Breast epithelium (tissue), 4 donors: ENCODE measurements at places on chromosomes 5 and 9. TPM values are rescaled to one million over a fixed set of nuclear protein-coding genes. Genes with fewer than 3 reads are reported as not detected.

DNA sequence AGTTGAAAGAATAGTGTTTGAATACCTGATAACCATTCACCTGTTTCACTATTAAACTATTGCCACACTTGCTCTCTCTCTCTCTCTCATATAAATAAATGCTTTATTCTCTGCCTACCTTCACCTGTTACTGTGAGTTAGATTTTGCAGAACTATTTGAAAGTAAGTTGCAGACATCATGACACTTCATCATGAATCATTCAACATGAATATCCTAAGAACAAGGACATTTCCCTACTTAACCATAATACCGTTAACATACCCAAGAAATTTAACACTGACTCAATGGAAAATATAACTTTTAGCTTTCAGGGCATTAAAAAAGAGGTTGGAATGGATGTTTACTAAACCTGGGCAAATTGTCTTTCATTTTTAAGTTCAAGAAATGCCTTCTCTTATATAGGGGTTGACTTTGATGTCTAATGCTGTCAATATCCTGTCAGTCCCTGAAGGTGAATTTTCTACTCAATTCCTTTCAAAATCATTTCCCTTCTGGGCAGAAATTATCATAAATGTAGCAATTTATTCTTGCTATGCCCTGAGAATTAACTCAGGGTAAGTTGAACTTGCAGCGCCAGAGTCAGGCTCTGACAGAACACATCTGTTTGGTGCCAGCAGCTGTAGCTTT, 582.6 kb upstream of the TLE4 start:
- H3K27me3 ChIP-seq = no peaks in the 10 kb centered on the region
- H3K4me3 ChIP-seq = no peak overlapping the region
- no peak for DNase-seq
- no peaks in the 10 kb centered on the region for H3K4me1 ChIP-seq

- H3K27me3 ChIP-seq = no peaks in the 10 kb centered on the region
- no peak overlapping the region for H3K4me3 ChIP-seq
- DNase-seq = no peak
- H3K27ac ChIP-seq = no peak overlapping the region
- H3K4me1 ChIP-seq = peaks cover 10% of the 10 kb centered on the region
- H3K36me3 ChIP-seq = no peaks in the 10 kb centered on the region
Measured at GRCh38 chr9:70085241-70085640, 41.6 kb downstream of the MAMDC2 start.

- H3K36me3 ChIP-seq = no peaks in the 10 kb centered on the region
- H3K27me3 ChIP-seq = no peaks in the 10 kb centered on the region
- H3K27ac ChIP-seq = peak overlapping the region; percentile 19
Measured at GRCh38 chr5:150065346-150065745, 21.0 kb downstream of the CSF1R start.

DNA sequence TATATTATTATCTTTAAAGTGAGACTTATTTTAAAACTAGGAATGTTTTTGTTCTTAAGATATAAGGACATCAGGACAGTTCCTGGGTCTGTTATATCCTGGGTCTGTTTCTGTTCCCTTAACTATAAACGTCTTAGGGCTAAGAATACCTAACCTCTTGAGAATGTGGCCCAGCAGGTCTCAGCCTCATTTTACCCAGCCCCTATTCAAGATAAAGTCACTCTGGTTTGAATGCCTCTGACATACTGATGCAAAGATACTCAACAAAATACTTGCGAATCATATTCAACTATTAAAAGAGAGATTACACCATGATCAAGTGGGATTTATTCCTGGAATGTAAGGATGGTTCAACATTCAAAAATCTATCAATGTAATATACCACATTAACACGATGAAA, 51.0 kb downstream of the STK10 start:
- no peak overlapping the region for H3K27ac ChIP-seq
- no peak for DNase-seq
- no peaks in the 10 kb centered on the region for H3K4me1 ChIP-seq
- no peaks in the 10 kb centered on the region for H3K36me3 ChIP-seq
- no peaks in the 10 kb centered on the region for H3K27me3 ChIP-seq

GRCh38 chr5:179294891-179295777, 50.1 kb downstream of the ADAMTS2 start:
- no peaks in the 10 kb centered on the region for H3K36me3 ChIP-seq
- H3K27me3 ChIP-seq = no peaks in the 10 kb centered on the region
- peak overlapping the region; percentile 19 for H3K27ac ChIP-seq
- no peak for DNase-seq

GRCh38 chr5:96807075-96807654, 580 bp downstream of the ERAP1 start:
- peak; percentile 58 for DNase-seq
- H3K4me3 ChIP-seq = peak overlapping the region; percentile 76
- no peaks in the 10 kb centered on the region for H3K4me1 ChIP-seq
- H3K27ac ChIP-seq = peak overlapping the region; percentile 98
- no peaks in the 10 kb centered on the region for H3K27me3 ChIP-seq
- no peaks in the 10 kb centered on the region for H3K36me3 ChIP-seq

- H3K4me1 ChIP-seq = no peaks in the 10 kb centered on the region
- no peak overlapping the region for H3K27ac ChIP-seq
- H3K36me3 ChIP-seq = no peaks in the 10 kb centered on the region
- no peaks in the 10 kb centered on the region for H3K27me3 ChIP-seq
Measured at GRCh38 chr9:75938946-75939345, 48.5 kb downstream of the PCSK5 start.

DNA sequence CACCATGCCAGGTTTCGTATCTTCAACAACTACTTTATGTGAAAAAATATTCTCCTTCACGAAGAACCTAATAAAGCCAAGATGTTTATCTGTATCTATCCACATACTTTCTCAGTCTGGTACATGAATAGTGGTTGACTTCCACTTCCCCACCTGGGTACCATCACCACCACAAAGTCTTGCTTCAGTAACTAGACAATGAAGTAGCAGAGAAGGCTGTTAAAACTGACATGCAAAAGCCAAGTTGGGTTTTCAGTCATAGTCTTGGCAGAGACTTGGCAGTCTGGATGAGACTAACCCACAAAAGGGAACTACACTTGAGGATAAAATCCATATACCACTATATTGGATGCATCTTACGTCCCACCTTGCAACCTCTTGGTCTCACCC, 5.0 kb downstream of the P4HA2 start:
- no peak overlapping the region for H3K4me3 ChIP-seq
- no peaks in the 10 kb centered on the region for H3K36me3 ChIP-seq
- H3K27me3 ChIP-seq = no peaks in the 10 kb centered on the region
- peaks cover 12% of the 10 kb centered on the region for H3K4me1 ChIP-seq
- no peak overlapping the region for H3K27ac ChIP-seq
- no peak for DNase-seq

DNA sequence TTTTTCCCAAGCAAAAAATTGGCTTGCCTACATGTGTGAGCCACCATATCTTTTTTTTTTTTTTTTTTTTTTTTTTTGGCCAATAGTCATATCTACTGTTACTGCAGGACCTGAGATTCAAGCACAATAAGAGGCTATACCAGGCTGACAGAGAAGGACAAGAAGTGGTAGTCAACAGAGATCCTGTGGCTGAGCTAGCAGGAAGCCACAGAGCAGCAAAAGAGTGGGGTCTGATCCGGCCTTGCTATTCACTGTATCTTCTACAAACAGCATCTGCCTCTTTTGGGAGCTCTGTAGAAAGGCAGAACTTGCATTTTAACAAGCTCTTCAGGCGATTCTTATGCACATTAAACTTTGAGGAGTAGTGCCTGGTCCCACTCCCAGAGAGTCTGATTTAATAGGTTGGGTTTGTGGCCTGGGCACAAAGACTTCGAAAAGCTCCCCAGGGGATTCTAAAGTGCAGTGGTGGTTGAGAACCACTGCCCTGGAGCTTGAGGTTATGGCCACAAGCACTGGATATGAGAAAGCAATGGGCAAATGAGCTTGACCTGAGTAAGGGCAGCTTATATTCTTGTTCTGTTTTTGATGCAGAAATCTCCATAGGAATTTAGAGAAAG, 162.8 kb downstream of the PIK3R1 start:
- peaks cover 9% of the 10 kb centered on the region for H3K4me1 ChIP-seq
- no peak overlapping the region for H3K4me3 ChIP-seq
- DNase-seq = no peak
- H3K36me3 ChIP-seq = no peaks in the 10 kb centered on the region
- H3K27ac ChIP-seq = no peak overlapping the region
- no peaks in the 10 kb centered on the region for H3K27me3 ChIP-seq

- H3K36me3 ChIP-seq = no peaks in the 10 kb centered on the region
- peak; percentile 73 for DNase-seq
- H3K4me3 ChIP-seq = peak overlapping the region; percentile 81
- no peaks in the 10 kb centered on the region for H3K4me1 ChIP-seq
Measured at GRCh38 chr9:130680836-130681768, 12.5 kb upstream of the EXOSC2 start.

- no peaks in the 10 kb centered on the region for H3K4me1 ChIP-seq
- no peak overlapping the region for H3K4me3 ChIP-seq
- no peaks in the 10 kb centered on the region for H3K27me3 ChIP-seq
- no peaks in the 10 kb centered on the region for H3K36me3 ChIP-seq
Measured at GRCh38 chr5:149012350-149012749, 50.5 kb downstream of the SH3TC2 start.

GRCh38 chr5:176426876-176427275, 10.5 kb upstream of the CLTB start:
- no peaks in the 10 kb centered on the region for H3K4me1 ChIP-seq
- H3K27ac ChIP-seq = no peak overlapping the region
- H3K36me3 ChIP-seq = no peaks in the 10 kb centered on the region

- DNase-seq = no peak
- H3K4me3 ChIP-seq = no peak overlapping the region
- H3K36me3 ChIP-seq = no peaks in the 10 kb centered on the region
- H3K27ac ChIP-seq = no peak overlapping the region
- no peaks in the 10 kb centered on the region for H3K27me3 ChIP-seq
- no peaks in the 10 kb centered on the region for H3K4me1 ChIP-seq
Measured at GRCh38 chr5:65022932-65023331, 254.2 kb downstream of the CWC27 start.

DNA sequence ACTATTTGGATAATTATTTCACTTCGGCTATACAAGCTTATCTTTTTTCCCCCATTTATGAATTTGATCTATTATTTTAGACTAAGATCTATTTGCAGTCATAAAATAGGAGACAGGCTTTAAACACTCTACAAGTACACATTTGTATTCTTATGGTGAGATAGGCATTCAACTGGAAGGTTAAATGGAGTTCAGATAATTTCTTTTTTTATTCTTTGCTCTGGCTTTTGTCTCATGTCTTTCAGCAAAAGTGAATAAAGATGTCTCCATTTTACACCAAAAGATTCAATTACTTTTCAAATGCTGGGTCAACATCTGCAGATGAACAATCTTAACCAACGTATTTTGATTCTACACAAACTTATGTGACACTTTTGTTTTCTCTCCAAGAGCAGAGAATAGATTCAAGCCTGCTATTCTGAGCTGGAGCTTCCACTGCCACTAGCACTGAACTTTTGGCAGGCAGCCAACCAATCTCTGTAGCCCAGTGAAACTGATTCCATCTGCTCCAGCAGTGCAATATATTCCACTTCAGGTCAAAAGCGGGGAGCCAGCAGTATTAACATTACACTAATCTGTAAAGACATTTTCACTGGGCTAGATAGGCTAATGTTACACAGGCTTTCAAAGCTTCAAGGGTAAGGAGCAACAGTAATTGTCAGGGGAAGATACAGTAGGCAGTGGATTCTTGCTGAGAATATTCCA, 452.0 kb upstream of the ZNF608 start:
- DNase-seq = peak; percentile 50
- H3K4me1 ChIP-seq = no peaks in the 10 kb centered on the region
- no peak overlapping the region for H3K27ac ChIP-seq
- H3K36me3 ChIP-seq = no peaks in the 10 kb centered on the region

- DNase-seq = no peak
- H3K27ac ChIP-seq = peak overlapping the region; percentile 85
- H3K27me3 ChIP-seq = no peaks in the 10 kb centered on the region
- H3K4me1 ChIP-seq = peaks cover 43% of the 10 kb centered on the region
- H3K36me3 ChIP-seq = no peaks in the 10 kb centered on the region
- H3K4me3 ChIP-seq = no peak overlapping the region
Measured at GRCh38 chr5:172414531-172415361, 39.6 kb downstream of the SH3PXD2B start.

GRCh38 chr5:56413546-56413945, 180.4 kb upstream of the ANKRD55 start:
- H3K27ac ChIP-seq = no peak overlapping the region
- no peaks in the 10 kb centered on the region for H3K4me1 ChIP-seq
- H3K27me3 ChIP-seq = no peaks in the 10 kb centered on the region
- H3K36me3 ChIP-seq = no peaks in the 10 kb centered on the region
- no peak overlapping the region for H3K4me3 ChIP-seq
- DNase-seq = no peak

DNA sequence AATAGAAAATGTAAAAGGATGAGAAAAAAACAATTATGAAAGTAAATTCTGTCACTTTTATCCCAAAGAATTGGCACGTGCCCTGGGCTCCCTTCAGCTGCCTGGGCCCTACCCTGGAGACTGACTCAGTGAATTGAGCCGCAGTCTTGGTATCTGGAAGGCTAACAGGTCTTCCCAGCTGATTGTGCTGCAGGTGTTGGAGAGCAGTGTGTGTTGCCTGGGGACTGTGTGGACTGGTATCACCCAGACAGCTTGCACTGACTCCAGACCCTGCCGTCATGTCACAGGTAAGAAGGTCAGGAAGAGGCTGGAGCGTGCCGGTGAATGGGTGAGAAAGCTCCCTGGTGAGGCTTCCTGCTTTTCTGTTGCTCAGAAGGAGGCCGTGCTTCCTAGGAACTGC, 83.3 kb downstream of the AOPEP start:
- DNase-seq = no peak
- no peak overlapping the region for H3K27ac ChIP-seq
- no peaks in the 10 kb centered on the region for H3K27me3 ChIP-seq
- H3K4me3 ChIP-seq = no peak overlapping the region

Gene WDR5
- total RNA-seq = 17.4 TPM

Gene EIF4E1B
- not detected for total RNA-seq

Gene ZNF618
- 11.8 TPM for total RNA-seq

Gene GFI1B
- not detected for total RNA-seq

Gene DCTN4
- total RNA-seq = 68.5 TPM

Gene LOX
- 162 TPM for total RNA-seq

Gene ARHGAP26
- total RNA-seq = 33.1 TPM
